H9 (cell line): ENCODE measurements at places on chromosomes 12 and 14. TPM values are rescaled to one million over a fixed set of nuclear protein-coding genes. Genes with fewer than 3 reads are reported as not detected.

- no peak overlapping the region for H3K4me3 ChIP-seq
- H3K4me1 ChIP-seq, result peaks cover 8% of the 10 kb centered on the region; the same call in 1 of the 2 replicates
- H3K36me3 ChIP-seq, result no peaks in the 10 kb centered on the region
- DNase-seq, result no peak
These were observed 277.6 kb downstream of the DPF3 start for GRCh38 chr14:72616294-72616693.

GRCh38 chr14:43001731-43002130, 1395.1 kb downstream of the LRFN5 start:
- H3K27me3 ChIP-seq, result no peaks in the 10 kb centered on the region

- peaks cover 3% of the 10 kb centered on the region; the same call in 1 of the 2 replicates for H3K4me1 ChIP-seq
- DNase-seq, result no peak
- no peaks in the 10 kb centered on the region for H3K27me3 ChIP-seq
- H3K36me3 ChIP-seq, result no peaks in the 10 kb centered on the region
- no peak overlapping the region for H3K4me3 ChIP-seq
These were observed 29.0 kb downstream of the DACT1 start for GRCh38 chr14:58666737-58667136.

DNA sequence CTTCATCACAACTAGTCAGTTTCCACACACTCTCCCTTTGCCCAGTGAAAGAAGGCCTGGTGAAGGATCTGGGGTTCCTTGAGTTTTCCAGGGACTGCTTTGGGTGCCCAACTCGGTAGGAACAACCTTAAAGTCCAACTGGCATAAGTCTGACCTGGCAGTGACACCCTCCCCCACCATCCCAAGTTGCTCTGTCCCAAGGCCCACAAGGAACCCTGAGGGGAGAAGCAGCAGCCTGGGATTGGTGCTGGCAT, 1.6 kb downstream of the KMT2D start:
- peaks cover 14% of the 10 kb centered on the region for H3K4me1 ChIP-seq
- H3K27me3 ChIP-seq, result no peaks in the 10 kb centered on the region
- peak overlapping the region; percentile 97 for H3K4me3 ChIP-seq
- no peak for DNase-seq

- no peak overlapping the region for H3K4me3 ChIP-seq
- no peak for DNase-seq
- no peaks in the 10 kb centered on the region for H3K4me1 ChIP-seq
- H3K36me3 ChIP-seq, result no peaks in the 10 kb centered on the region
These were observed 42.4 kb downstream of the MDM2 start for GRCh38 chr12:68850390-68850789.

DNA sequence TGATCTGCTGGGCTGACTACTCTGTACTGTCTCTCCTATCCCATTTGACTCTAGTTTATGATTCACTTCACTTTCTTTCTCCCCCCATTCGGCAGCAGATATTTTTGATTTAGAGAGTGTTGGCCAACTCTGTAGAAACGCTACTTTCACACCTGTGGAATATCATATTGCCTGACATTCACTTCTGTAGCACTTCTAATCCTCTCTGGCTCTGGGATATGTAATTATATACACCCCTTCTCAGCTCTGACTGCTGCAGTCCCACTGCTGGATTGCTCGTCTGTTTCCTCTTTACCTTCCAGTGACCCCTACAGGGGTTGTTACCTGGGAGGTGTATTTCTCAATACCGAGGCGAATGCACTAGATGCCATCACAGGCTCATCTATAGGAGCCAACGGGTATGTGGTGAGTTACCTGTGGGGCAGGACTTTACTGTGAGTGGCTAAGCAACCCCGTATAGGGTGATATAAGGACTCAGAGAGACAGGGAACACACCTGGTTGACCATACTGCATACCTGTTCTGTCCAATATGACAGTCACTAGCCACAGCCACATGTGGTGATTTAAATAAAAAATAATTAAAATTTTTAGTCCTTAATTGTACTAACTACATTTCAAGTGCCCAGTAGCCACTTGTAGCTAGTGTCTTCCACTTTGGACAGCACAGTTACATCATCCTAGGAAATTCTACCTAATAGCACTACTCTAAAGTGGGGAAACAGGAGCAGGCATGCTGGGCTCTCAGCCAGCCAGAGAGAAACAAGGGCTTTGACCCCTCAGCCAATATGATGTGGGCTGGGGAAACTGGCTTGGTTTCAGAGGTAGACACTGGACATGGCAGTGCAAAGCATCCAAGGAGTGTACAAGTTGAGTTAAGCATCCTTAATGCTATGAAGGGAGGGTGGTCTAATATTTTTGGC, 95.0 kb downstream of the C12orf75 start:
- H3K27me3 ChIP-seq, result no peaks in the 10 kb centered on the region
- no peaks in the 10 kb centered on the region for H3K4me1 ChIP-seq
- no peak overlapping the region for H3K4me3 ChIP-seq
- H3K27ac ChIP-seq, result no peak overlapping the region

- no peak overlapping the region for H3K27ac ChIP-seq
- H3K27me3 ChIP-seq, result no peaks in the 10 kb centered on the region
- no peaks in the 10 kb centered on the region for H3K36me3 ChIP-seq
- no peak overlapping the region for H3K4me3 ChIP-seq
These were observed 73.3 kb downstream of the NDUFA12 start for GRCh38 chr12:94930216-94930654.

DNA sequence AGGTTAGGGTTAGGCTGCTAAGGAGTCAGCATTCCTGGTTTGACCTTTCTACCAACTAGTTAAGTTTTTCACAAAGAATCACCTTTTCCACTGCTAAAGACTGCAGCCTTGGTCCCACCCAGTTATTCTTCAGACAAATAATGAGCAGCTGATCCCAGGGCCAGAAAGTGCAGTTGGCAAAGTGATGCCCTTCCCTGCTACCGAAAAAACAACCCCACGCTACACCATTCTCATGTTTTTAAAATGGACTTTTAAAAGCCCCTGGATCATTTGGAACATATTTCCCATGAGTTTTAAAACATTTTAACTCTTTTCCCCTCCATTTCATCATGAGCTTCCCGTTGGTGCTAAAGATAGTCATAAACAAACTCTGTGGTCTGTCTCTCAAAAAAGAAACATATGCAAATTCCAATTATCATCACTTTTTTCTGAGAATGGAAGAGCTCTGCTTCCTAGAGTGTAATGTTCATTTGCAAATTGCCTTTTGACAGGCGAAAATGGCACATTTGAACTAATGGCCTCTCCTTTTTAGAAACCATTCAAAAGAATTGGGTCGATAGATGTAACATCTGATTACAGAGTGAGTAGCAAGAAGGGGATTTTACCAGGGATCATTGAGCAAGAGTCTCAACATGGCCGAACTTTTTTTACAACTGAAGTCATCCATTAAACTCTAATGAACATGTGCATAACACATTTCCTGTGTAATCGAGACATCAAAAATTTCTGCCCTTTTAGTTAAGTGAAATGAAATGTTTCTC, 129.3 kb upstream of the RAP1B start:
- H3K36me3 ChIP-seq, result no peaks in the 10 kb centered on the region
- no peaks in the 10 kb centered on the region; the same call in 1 of the 2 replicates for H3K4me1 ChIP-seq
- DNase-seq, result no peak
- no peaks in the 10 kb centered on the region for H3K27me3 ChIP-seq

DNA sequence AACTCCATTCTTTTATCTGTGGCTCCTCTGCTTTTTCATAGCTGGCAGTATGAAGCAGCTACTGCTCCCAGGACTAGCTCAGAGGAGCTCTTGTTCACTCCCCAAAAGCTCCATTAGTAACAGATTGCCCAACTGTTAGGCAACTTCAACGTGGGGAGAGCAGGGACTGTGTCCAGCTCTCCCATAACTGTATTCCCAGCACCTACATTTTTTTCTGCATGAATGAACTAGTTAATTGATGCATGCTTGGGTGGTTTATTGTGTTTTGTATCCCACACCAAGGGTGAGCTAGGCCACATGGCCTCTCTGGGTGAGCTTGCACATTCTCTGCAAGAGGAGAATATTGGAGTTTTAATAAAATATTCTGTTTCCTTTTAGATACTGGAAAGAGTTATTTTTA, 15.2 kb downstream of the STON2 start:
- H3K27me3 ChIP-seq, result no peaks in the 10 kb centered on the region
- H3K4me3 ChIP-seq, result no peak overlapping the region
- peaks cover 7% of the 10 kb centered on the region; the same call in 1 of the 2 replicates for H3K4me1 ChIP-seq
- no peak for DNase-seq
- H3K36me3 ChIP-seq, result peaks cover 18% of the 10 kb centered on the region

DNA sequence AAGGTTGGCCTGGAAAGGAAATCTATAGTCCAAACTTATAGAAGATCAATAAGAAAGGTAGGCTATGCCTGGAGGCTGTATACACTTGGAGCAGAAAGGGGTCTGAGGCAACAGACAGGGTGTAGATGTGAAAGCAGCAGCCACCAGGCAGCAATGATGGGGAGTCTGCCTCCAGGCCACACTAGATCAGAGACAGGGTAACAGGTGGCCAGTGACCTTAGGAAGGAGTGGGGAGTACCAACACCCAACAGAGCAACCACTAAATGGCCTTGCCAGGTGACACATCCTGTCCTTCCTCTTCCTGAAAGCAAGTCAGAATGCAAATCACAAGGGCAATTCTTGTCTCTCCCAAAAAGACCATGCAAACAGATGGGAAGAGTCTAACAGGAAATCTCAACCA, 46.4 kb upstream of the NID2 start:
- no peak for DNase-seq
- no peaks in the 10 kb centered on the region for H3K36me3 ChIP-seq
- no peak overlapping the region for H3K4me3 ChIP-seq
- no peak overlapping the region for H3K27ac ChIP-seq
- H3K27me3 ChIP-seq, result no peaks in the 10 kb centered on the region
- H3K4me1 ChIP-seq, result no peaks in the 10 kb centered on the region

DNA sequence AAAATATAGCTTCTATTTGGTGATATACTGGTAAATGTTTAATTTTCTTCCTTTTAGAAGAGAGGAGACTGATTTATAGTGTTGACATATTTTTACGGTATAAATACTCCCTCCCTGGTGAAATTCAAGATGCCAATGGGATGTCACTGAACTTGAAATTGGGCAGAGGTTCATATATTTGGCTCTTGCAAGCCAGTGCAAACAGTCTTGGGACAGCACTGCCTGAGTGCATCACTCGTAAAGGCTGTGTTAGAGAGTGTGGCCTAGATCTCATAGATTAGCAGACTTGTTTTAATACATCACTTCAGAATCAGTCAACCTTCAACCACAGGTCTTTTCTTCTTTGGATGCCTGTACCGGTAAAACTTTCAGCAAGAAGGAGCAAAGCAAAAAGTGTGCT, 681.0 kb downstream of the NRXN3 start:
- no peak overlapping the region for H3K27ac ChIP-seq
- no peaks in the 10 kb centered on the region; the same call in 1 of the 2 replicates for H3K4me1 ChIP-seq
- H3K27me3 ChIP-seq, result no peaks in the 10 kb centered on the region
- no peaks in the 10 kb centered on the region for H3K36me3 ChIP-seq
- H3K4me3 ChIP-seq, result no peak overlapping the region

DNA sequence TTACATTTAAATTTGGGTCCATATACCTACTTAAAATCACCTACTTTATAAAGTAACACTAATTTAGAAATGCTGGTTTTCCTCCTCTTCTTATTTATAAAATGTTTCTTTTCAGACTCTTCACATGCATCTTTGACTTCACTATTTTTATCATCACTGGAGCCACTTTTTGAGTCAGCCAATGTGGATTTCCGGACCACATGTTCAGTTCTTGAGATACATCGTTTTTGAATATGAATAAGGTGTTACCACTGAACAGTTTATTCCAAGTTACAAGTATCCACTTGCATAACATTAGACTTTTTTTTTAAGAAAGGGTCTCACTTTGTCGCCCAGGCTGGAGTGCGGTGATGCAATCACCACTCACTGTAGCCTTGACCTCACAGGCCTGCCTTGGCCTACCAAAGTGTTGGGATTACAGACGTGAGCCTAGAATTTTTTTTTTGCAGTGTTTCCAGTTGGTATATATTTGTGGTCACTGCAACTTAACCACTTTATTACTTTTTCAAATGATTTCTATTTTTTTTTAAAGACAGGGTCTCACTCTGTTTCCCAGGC, 5.7 kb downstream of the FNTB start:
- H3K4me3 ChIP-seq, result no peak overlapping the region
- no peaks in the 10 kb centered on the region for H3K27me3 ChIP-seq
- peaks cover 2% of the 10 kb centered on the region; the same call in 1 of the 3 replicates for H3K36me3 ChIP-seq
- 0 out of 2 replicates have a peak, but pooled peaks cover 2% of the 10 kb centered on the region for H3K4me1 ChIP-seq
- no peak overlapping the region for H3K27ac ChIP-seq
- DNase-seq, result no peak

- DNase-seq, result no peak
- no peak overlapping the region for H3K4me3 ChIP-seq
- H3K27me3 ChIP-seq, result no peaks in the 10 kb centered on the region
- no peak overlapping the region for H3K27ac ChIP-seq
These were observed 5.0 kb downstream of the C14orf180 start for GRCh38 chr14:104584557-104584956.

Gene TPPP2
- total RNA-seq, result not detected in 2 replicates

Gene KRT75
- not detected in 2 replicates for total RNA-seq

Gene CD27
- total RNA-seq, result 0.29 and 0.37 TPM in 2 replicates

Gene REM2
- total RNA-seq, result 1.2 and 1.4 TPM in 2 replicates
